LNCaP clone FGC (cell line): ENCODE measurements at places on chromosomes 6 and 20.

DNA sequence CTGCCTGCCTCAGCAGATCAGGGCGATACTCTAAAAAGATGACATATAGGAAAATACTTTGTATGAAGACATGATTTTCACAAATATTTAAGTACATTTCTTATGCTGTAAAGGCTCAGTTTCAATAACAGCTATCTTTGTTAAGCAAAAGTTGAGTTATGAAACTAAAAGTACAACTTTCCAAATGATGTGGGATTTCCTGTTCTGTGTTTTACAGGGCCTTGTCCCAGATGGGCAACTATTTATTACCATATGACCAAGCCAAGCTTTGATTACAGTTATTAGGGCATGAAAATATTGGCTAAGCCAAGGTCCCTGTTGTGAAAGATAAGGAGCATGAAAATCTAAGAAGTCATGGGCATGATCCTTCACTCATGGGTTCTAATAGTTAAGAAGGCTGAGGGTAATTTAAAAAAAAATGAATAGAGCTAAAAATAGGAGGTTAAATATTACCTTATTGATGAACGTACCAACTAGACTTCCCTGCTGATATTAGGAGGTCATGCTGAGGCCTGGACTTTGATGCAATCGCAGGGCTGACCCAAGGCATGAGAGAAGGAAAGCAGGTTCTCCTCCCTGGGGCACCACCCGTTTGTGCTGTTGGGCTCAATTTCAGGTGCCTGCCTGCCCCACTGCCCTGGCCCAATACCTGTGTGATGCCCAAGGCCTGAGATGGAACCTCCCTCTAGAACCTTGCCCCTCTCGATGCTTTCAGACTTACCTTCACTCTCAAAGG, 294.4 kb upstream of the PRDM1 start:
- DNase-seq = no peak

- no peak for DNase-seq
These were observed 205.6 kb upstream of the RIN2 start for GRCh38 chr20:19552221-19553180.

DNA sequence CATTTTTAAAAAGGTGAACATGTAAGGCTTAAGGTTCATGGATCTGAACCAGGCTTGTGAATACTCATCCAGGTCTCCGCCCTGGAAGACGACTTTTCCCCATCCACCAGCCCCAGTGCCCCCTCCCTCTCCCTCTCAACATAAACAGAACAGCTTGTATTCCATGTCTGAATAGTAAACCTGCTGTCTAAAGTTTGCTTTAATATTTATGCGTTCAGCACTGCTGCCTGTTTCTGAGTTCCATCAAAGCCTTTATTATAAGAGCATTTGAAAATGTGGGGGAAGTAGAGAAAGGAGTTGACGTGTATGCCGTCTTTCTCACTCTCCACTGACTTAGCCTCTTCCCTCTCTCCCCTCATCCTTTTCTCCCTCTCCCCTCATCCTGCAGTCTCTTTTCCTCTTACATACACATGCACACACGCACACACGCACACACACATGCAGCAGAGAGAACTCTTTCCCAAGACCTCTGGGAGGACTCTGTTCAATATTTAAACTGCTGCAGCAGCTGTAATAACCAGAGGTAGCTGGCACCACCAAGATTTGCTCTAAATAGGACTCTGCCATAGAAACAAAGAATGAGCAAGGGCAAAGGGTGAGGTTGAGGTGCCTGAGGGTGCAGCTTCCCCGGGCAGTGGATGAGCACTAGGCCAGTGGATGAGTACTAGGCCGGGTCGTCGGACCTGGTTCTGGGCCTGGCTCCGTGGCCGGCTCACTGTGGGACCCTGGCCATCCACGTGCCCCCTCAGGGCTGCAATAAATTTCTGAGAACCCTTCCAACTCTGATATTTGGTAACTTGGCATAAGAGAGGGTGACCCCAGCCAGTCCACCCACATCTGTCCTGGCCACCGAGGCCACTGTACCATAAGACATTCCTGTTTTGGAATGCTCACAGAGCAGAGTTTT, 35.4 kb upstream of the VSTM2L start:
- no peak for DNase-seq

DNA sequence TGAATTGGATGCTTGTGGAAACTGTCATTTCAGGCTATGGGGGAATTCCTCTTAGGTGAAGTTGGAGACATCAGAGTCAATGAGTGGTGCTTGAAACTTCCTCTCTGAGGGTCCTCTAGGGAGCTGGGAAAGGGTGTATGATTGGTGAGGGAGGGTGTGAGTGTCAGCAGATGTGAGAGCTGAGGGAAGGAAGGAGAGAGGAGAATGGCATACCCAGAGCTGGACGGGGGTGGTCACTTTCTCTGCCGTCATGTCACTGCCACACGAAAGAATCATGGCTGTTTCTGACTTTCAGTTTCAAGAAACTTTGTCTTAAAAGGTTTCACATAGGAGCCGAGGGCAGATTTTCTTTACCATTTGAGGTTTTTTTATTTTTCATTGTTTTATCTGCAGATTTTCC, 50.3 kb downstream of the DEK start:
- DNase-seq = no peak

- DNase-seq = no peak
These were observed 154.3 kb upstream of the ID4 start for GRCh38 chr6:19682859-19683258.

- no peak for DNase-seq
These were observed 28.9 kb downstream of the PREP start for GRCh38 chr6:105374010-105374420.
